Hypothalamus (tissue), 51 donors: ENCODE measurements at places on chromosomes 6 and 20.

GRCh38 chr6:110786696-110787095, 28.6 kb downstream of the CDK19 start:
- no peak for DNase-seq

DNA sequence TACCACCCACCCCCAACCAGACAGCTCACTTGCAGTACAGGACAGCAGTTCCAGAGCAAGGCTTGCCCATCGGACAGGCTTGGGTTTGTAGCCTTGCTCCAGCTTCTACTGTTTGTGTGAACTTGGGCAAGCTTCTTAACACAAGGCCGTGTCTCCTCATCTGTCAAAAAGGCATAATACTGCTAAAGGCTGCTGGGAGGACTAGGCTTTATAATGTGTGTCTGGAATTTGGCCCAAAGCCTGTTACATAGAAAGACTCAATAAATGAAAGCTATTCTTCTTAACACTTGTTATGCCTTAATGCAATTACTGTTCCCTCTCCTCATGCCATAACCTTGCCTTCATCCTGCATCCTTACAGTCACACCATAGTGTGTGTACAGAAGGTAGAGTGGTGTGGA, 43.4 kb downstream of the LYRM4 start:
- no peak for DNase-seq

GRCh38 chr20:51702556-51702955, 65.6 kb downstream of the ATP9A start:
- no peak for DNase-seq

- DNase-seq = no peak
Measured at GRCh38 chr6:108748055-108748454, 100.2 kb upstream of the ARMC2 start.

DNA sequence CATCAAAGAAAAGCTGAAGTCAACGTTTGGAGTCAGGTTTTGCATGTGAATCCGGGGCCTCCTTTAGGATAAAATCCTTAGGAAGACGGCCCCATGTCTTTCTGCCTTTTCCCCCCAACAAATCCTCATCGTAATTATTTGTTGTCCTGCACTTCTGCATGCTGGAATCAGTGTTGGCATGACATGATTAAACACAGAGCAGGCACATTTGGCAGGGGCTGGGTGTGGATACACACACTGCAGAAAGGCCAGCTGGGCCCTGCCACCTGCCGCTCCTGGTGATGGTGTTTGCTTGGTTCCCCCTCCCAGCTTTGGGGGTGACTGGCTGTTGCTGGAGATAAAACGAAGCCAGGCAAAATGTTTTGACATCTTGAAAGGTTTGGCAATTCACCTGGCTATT, 46.3 kb upstream of the FOXA2 start:
- no peak for DNase-seq
